ENCODE measurements at places on chromosomes 12 and 14. TPM values are rescaled to one million over a fixed set of nuclear protein-coding genes. Genes with fewer than 3 reads are reported as not detected.
A peak's percentile ranks its signal among the peaks of the same experiment; 100 is the strongest.

ARF6 gene
- total RNA-seq: 49.8 TPM

RGS6 gene
- 5.1 TPM for total RNA-seq

APOF gene
- total RNA-seq: not detected

ARHGEF25 gene
- total RNA-seq: 18.4 TPM

GPR65 gene
- total RNA-seq: not detected

AQP6 gene
- total RNA-seq: not detected

SYNDIG1L gene
- total RNA-seq: 0.34 TPM

GPN3 gene
- total RNA-seq: 19.8 TPM

KRT2 gene
- not detected for total RNA-seq

DNA sequence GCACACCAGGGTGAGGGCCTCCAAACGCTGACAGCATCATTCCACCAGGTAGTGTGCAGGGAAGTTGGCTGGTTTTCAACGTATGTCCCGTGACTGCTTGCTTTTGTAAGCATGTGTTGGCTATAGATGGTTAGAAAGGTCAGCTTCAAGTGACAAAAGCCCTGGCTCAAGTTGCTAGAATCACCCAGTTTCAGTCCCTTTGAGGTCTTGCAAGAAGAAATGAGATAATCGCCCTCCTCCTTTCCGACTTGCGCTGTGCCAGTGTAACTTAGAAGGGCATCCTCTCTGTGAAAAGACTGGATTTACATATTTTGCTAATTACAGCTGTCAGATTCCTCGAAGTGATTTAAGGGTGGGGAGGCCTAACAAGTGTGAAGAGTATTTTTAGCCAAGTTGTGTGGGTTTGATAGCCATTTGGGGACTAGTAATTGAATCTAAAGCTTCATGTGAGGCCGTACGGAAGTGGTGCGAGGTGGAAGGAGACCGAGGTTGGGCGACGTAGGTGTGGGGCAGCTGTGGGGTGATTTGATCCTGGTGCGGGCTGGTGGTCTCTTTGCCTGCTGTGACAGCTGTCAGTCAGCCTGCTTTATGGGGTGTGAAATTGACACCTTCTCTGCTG, 94.7 kb downstream of the CHST11 start:
- no peak for DNase-seq
- H3K36me3 ChIP-seq: peaks cover 2% of the 10 kb centered on the region
- no peaks in the 10 kb centered on the region for H3K27me3 ChIP-seq
- H3K4me3 ChIP-seq: no peak overlapping the region
- H3K4me1 ChIP-seq: peaks cover 4% of the 10 kb centered on the region

DNA sequence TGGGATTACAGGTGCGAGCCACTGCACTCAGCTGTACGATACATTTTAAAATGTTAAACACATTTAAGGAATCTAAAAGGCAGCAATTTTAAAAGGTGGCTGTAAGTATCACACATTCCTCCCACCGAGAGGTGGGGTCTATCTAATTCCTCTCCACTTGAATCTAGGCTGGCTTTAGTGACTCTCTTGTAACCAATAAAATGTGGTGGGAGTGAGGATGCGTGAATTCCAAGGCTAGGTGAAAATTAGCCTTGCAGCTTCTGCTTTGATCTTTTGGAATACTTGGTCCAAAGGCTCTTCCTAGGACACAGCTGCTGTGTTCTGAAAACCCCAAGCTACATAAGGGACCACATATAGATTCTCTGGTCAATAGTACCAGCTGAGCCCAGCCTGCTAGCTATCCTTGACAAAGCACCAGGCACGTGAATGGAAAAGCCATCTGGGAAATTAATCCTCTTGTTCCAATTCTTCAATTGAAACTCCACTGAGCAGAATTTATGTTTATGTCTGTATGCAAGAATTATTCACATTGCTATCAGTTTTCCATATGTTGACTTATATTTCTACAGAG, 8.8 kb upstream of the GPRC5D start:
- H3K4me1 ChIP-seq: no peaks in the 10 kb centered on the region
- no peak overlapping the region for H3K4me3 ChIP-seq
- H3K27ac ChIP-seq: no peak overlapping the region
- no peak for DNase-seq

GRCh38 chr14:70183991-70184390, 4.8 kb downstream of the SLC8A3 start:
- H3K4me1 ChIP-seq: peaks cover 10% of the 10 kb centered on the region
- no peak overlapping the region for H3K27ac ChIP-seq

- no peak overlapping the region for H3K27ac ChIP-seq
- DNase-seq: no peak
- no peaks in the 10 kb centered on the region for H3K27me3 ChIP-seq
- no peak overlapping the region for H3K4me3 ChIP-seq
Measured at GRCh38 chr12:43636725-43637463, 84.9 kb upstream of the ADAMTS20 start.

GRCh38 chr12:63963868-63964267, 119.4 kb downstream of the SRGAP1 start:
- H3K27me3 ChIP-seq: no peaks in the 10 kb centered on the region
- no peak for DNase-seq
- H3K36me3 ChIP-seq: no peaks in the 10 kb centered on the region
- H3K4me1 ChIP-seq: peaks cover 3% of the 10 kb centered on the region
- no peak overlapping the region for H3K4me3 ChIP-seq

DNA sequence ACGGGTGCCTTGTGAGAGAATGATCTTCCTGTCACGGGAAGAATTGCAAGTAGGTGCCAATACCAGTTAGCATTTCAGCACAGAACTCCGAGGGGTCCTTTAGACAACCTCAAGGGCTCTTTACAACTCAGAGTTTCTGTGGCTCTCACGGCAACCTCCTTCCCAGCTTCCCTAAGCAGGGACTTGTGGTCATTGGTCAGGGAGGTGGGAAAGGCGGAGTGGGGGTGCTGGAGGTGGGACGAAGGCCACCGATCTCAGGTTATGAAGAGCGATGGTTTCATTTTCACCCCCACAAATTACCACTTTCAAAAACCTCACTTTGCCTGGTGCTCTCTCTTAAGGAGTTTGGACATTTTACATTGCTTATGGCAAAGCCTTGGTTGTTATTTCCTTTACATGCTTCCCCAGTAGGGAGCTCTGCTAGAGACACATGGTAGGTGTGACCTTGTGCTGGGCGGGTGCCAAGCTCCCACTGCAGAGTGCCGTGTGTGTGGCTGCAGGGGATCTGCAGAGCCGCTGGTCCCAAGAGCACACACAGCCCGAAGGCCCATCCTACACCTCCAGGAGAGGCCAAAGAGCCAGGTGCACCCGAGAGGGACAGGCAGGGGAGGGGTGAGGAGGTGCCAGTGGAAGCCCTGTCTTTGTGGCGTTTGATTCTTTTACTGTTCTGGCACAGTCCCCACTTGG, 21.4 kb downstream of the BCL2L14 start:
- no peak overlapping the region for H3K4me3 ChIP-seq
- H3K27me3 ChIP-seq: no peaks in the 10 kb centered on the region

DNA sequence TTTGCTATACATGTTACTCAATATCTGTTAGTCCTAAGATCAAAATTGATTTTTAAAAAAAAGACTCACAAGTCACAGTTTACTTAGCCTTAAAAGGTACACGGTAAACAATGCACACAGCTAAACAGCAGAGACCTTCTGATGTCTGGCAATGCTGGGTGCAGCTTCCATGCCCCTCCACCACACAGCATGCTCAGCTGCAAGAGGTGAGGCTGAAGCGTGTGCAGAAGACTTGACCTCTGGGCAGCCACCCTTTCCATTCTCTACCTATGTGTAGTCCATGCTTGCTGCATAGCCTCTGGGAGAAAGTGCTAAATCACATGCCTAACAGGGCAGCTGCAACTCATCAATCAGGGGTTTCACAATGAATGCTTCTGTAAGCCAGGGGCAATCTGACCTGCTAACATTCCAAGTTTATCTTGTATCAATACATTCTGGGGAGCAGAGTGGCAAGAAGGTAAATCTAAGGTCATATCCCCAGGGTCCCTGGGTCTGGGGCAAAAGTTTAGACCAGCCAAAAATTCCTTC, 44.5 kb upstream of the AMN1 start:
- H3K27me3 ChIP-seq: no peaks in the 10 kb centered on the region
- H3K36me3 ChIP-seq: peaks cover 16% of the 10 kb centered on the region
- H3K4me3 ChIP-seq: peak overlapping the region; percentile 57
- peak; percentile 74 for DNase-seq
- peaks cover 39% of the 10 kb centered on the region for H3K4me1 ChIP-seq
- H3K27ac ChIP-seq: peak overlapping the region; percentile 97

- H3K27me3 ChIP-seq: peaks cover 23% of the 10 kb centered on the region
- DNase-seq: no peak
- H3K4me3 ChIP-seq: no peak overlapping the region
- H3K36me3 ChIP-seq: no peaks in the 10 kb centered on the region
- no peak overlapping the region for H3K27ac ChIP-seq
- no peaks in the 10 kb centered on the region for H3K4me1 ChIP-seq
Measured at GRCh38 chr12:8508910-8509841, 4.1 kb upstream of the CLEC4D start.

GRCh38 chr12:75042125-75042524, 167.5 kb downstream of the KCNC2 start:
- no peak overlapping the region for H3K4me3 ChIP-seq
- H3K4me1 ChIP-seq: peaks cover 3% of the 10 kb centered on the region
- DNase-seq: no peak
- no peak overlapping the region for H3K27ac ChIP-seq

DNA sequence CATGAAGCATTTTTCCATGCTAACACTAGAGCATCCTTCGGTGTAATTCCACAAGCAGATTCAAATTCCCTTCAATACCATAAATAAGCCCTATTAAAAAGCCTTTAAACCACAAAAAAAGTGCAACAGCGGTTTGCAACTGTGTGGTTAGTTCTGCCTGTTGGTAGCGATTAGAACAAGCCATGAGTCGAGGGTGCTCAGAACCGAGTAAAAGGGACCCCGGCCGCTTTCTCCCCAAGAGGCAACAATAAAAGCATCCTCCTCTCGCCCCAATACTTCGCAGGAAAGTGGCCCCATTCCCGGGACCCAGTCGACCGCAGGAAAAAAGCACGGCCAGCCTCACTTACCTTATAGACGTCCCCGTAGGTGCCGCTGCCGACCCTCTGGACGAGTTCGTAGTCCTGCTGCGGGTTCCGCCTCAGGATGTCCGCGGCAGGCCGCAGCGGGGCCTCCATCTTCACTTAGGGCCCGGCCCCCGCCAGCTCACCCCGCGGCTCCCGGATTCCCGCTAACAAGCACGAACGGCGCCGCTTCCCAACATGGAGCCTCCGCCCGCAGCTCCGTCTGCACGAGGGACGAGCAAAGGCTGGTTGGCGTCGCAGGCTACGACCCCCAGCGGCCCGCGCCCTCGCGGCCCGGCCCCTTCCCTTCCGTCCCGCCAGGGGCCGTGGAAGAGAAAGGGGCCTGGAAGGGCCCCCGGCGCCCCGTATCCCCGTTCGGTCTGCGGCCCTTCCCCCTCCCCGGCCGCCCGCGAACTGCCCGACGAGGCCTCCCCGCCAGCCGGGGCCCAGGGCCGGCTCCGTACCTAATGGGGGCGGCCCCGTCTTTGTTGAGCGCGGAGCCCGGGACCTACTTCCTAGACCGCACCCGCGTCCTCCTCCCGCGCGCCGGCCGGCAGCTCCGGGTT, 521 bp downstream of the MAP4K5 start:
- H3K4me1 ChIP-seq: peaks cover 24% of the 10 kb centered on the region
- H3K27me3 ChIP-seq: no peaks in the 10 kb centered on the region
- peak overlapping the region; percentile 84 for H3K4me3 ChIP-seq
- peak overlapping the region; percentile 95 for H3K27ac ChIP-seq

- no peaks in the 10 kb centered on the region for H3K4me1 ChIP-seq
- H3K27ac ChIP-seq: no peak overlapping the region
- H3K4me3 ChIP-seq: no peak overlapping the region
- DNase-seq: no peak
Measured at GRCh38 chr12:78880078-78880477, 15.5 kb downstream of the SYT1 start.

DNA sequence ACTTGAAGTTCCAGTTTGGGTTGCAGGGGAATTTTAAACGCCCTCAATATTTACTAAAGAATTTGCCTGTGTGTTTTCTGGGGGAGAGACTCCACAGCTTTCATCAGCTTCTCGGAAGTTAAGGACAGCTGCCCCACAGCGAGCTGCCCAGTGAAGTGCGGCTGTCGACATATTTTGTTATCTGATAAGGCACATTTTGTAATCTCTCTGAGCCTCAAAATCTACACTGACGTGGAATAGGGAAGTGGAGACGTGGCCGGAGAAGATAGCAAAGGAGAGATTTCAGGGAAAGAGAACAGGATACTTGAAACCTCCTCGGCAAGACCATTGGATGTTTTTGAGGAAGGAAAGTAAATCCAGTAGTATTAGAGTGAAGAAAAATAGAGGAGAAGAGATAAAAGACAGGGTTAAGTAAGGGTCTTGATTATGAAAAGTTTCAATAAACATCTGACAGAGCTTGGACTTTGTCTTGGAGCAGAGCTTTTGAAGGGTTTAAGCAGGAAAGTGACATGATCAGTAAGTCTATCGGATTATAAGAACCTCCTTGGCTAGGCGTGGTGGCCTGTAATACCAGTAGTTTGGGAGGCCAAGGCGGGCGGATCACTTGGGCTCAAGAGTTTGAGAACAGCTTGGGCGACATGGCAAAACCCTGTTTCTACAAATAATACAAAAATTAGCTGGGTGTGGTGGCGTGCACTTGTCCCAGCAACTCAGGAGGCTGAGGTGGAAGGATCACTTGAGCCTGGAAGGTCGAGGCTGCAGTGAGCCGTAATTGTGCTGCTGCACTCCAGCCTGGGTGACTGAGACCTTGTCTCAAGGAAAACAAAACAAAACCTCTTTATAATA, 1.1 kb downstream of the POLR3B start:
- H3K4me1 ChIP-seq: peaks cover 13% of the 10 kb centered on the region
- peak overlapping the region; percentile 99 for H3K27ac ChIP-seq
- H3K36me3 ChIP-seq: no peaks in the 10 kb centered on the region
- no peak for DNase-seq

DNA sequence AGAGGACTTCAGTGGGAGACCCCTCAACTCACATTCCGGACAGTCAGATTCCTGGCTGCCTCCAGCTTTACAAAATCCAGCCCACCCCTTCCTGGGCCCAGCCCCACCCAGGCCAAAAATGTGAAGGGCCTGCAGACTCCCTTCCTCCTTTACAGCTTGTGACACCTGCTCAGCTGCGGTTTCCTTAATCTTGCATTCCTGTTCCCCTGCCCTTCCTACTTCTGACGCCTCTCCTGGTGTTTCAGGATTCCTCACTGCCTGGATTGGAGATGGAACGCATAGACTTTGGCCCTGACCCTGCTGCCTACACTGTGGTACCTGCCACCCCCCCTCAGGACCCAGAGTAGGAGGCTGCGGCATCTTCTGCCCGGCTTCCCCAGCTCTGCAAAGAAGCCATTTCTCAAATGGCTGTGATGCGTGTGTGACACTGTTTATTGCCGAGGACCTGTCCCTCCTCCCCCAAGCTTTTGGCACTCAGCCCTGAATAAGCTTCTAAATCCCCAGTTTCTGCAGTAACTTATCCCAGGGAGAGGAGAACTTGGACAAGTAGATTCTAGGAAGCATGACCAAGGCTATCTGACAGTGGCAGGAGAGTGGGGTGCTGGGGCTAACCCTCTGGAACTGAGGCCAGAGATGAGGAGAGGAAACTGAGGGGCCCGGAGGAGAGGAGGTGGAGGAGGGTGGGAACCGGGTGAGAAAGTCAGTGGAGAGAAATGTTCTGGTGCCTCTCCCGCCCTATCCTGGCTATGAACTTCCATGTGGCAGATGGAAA, 24.9 kb upstream of the BCDIN3D start:
- DNase-seq: no peak
- no peaks in the 10 kb centered on the region for H3K36me3 ChIP-seq
- H3K4me3 ChIP-seq: no peak overlapping the region
- peak overlapping the region; percentile 72 for H3K27ac ChIP-seq
- H3K27me3 ChIP-seq: peaks cover 26% of the 10 kb centered on the region

GRCh38 chr12:85441741-85442140, 161.7 kb downstream of the ALX1 start:
- DNase-seq: no peak
- no peak overlapping the region for H3K27ac ChIP-seq
- peaks cover 34% of the 10 kb centered on the region for H3K4me1 ChIP-seq
- H3K36me3 ChIP-seq: peaks cover 4% of the 10 kb centered on the region
